Midbrain (tissue), 1 donor: ENCODE measurements at places on chromosomes 11 and 22.

DNA sequence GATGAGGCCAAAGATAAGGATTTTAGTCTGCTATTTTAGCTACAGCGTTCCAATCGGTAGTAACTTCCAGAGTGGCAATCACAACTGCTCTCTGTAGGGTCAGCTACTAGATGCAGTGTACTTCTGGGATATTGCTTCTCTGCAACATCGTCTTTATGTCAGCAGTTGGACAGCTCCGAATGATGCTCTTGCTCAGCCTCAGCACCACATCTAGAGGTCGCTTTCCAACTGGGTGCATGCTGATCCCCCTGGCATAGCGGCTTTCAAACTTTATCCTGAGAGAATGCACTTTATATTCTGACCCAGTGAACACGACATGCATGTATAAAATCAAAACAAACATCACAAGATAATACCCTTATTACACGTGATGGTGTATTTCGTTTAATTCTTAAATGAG is 219.6 kb downstream of the C11orf87 start:
- no peak for DNase-seq

DNA sequence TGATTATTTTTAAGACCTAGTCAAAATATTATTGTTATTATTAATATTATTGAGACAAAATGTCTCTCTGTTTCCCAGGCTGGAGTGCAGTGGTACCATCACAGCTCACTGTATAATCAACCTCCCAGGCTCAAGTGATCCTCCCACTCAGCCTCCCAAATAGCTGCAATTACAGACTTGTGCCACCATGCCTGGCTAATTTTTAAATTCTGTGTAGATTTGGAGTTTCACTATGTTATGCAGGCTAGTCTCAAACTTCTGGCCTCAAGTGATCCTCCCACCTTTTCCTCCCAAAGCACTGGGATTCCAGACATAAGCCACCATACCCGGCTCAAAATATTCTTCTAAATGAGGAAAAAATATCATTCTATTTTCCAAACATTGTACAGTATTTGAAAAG is 37.0 kb downstream of the SLC36A4 start:
- no peak for DNase-seq

- DNase-seq, result no peak
These were observed 621.3 kb downstream of the ETS1 start for GRCh38 chr11:127965939-127966668.

GRCh38 chr11:287821-288477 is 977 bp upstream of the PGGHG start:
- DNase-seq, result no peak

GRCh38 chr22:46071451-46072109 is 78.7 kb upstream of the PPARA start:
- peak; percentile 93 for DNase-seq

GRCh38 chr22:43060183-43060582 is 29.0 kb downstream of the TTLL1 start:
- no peak for DNase-seq

GRCh38 chr11:116689413-116690127 is 83.2 kb downstream of the BUD13 start:
- no peak for DNase-seq

- no peak for DNase-seq
These were observed 41.3 kb upstream of the HMGXB4 start for GRCh38 chr22:35215993-35216392.

DNA sequence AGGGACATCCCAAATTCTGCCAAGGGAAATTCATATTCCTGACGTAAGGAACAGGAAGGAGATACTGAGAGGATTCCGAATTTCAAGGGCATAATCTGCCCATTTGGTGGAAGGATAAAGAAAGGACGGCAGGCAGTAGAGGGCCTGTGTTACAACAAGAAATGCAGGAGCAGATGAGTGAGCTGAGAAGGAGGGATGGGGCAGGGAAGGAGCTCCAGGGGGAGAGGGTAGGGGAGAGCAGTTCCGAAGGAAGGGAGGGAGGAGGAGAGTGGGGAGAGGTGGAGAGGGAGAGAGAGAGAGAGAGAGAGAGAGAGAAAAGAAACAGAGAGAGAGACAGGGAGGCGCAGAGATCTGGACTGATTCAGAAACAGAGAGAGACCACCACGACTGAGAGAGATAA is 843 bp downstream of the OPCML start:
- DNase-seq, result no peak

DNA sequence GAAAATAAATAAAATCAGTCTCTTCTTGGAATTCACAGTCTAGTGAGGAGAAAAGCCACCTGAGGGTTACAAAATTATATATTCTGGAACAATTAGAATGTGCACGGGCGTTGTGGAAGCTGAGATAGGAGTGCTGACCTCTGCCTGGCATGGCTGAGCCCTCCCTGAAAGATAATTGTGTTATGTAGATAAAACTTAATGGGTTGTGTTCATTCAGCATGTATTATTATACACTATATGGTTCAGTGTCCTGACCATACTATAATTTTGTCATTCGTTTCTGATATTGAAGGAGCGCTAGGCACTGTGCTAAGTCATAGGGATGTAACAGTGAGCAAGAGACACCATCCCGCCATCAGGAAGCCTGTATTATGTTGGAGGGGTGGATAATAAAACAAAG is 3.7 kb downstream of the ACAT1 start:
- DNase-seq, result no peak

DNA sequence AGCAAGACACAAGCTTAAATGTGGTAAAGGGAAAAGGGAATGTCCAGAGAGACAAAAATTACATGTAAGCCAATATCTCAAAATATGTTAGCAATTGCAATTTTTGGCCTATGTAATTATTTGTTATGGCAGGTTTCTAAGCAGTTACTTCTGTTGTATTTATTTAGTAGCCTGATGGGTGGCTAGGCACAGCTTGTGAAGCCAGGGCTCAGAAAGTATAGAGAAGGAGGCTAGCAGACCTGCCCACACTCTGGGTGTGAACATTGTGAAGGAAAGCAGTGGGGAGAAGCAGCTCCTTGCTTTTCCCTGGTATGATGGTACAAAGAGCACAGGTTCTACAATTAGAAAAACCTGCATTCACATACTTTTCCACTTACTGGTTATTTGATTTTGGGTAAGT is 196.5 kb upstream of the PGR start:
- DNase-seq, result no peak

GRCh38 chr11:126599217-126599897 is 243.9 kb downstream of the ST3GAL4 start:
- no peak for DNase-seq

DNA sequence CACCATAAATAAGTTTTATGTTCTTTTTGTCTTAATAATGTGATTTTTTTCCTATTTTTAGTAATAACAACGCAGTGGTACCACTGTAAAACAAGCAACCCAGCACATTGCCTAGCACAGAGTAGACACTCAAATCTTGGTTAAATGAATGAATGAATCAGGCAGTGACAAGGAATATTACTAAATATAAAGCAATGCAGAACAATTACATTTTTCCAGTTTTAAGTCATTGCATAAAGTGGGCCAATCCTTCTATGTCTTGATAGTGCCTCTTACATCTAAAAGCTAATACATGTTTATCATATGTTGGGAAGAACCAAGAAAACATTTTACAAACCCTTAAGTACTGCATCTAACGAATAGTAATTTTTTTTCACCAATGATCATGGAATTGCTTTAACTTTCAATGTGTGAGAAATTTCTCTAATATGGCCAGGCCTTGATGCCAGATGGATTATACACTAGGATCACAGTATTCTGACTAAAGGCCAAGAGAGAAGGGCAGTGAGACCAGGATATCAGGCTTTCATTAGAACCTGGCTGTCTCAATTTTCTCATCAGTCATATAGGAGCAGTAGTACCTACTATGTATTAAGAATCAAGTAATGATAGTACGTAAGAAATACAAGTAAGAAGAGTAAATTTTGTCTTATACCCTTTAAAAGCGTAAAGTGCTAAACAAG is 88.5 kb downstream of the TRIM44 start:
- DNase-seq, result no peak

- DNase-seq, result no peak
These were observed 146.7 kb downstream of the ST3GAL4 start for GRCh38 chr11:126502159-126502558.

- no peak for DNase-seq
These were observed 93.9 kb upstream of the MTMR2 start for GRCh38 chr11:96017856-96018255.

GRCh38 chr11:114197799-114198500 is 98.2 kb upstream of the NNMT start:
- no peak for DNase-seq

GRCh38 chr22:46764779-46765485 is 2.5 kb downstream of the TBC1D22A start:
- DNase-seq, result no peak

DNA sequence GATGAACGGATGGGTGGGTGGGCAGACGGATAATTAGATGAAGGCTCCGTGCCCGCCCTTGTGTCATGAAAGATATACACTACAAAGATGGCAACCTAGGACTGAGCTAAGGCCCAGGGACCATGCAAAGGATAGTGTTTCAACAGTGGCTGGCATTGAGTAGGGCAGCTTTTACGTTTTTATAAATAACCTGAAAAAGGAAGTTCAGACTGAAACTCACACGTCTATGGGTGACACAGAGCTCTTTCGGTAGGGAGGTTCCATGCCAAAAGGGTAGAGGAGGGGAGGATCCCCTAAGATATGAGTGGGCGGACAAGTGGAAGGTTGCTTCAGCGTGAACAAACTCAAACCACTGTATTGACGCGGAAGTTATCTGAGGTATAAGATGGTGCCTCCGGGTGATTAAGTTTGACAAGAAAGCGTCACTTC is 90.5 kb downstream of the UBASH3B start:
- no peak for DNase-seq

DNA sequence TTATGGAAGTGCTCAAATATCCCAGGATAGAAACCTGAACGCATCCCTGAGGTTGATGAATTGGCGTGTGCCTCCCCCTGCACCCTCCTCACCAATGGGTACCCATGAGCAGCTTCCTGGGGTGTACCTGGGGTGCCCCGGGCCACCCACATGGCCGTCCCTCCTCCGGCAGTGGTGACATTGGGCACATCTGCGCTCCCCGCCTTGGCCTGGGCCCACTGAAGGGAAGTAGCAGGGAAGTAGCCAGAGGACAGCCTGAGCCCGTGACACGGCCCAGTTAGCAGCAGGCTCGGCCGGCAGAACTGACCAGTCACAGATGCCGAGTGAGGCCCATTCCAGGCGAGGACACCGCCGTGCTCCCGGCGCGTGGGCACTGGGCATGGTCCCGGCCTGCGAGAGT is 16.7 kb downstream of the MRPL23 start:
- no peak for DNase-seq

DNA sequence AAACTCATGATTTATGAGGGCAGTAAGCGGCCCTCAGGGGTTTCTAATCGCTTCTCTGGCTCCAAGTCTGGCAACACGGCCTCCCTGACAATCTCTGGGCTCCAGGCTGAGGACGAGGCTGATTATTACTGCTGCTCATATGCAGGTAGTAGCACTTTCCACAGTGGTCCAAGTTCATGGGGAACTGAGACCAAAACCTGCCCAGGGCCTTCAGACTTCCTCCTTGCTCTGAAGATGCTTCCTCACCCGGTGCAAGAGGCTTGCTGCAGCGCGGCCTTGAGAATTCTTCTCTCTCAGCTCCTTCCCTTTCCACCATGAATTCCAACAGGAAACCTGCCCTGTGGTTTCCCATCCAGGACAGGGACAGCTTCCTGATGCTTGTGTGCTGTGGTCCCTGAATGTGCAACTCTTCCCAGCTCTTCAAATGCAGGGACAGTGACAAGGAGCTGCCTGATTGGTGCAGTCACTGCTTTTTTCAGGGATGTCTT is 53.9 kb downstream of the GGTLC2 start:
- no peak for DNase-seq

- no peak for DNase-seq
These were observed 811 bp upstream of the P2RY2 start for GRCh38 chr11:73217131-73217809.

DNA sequence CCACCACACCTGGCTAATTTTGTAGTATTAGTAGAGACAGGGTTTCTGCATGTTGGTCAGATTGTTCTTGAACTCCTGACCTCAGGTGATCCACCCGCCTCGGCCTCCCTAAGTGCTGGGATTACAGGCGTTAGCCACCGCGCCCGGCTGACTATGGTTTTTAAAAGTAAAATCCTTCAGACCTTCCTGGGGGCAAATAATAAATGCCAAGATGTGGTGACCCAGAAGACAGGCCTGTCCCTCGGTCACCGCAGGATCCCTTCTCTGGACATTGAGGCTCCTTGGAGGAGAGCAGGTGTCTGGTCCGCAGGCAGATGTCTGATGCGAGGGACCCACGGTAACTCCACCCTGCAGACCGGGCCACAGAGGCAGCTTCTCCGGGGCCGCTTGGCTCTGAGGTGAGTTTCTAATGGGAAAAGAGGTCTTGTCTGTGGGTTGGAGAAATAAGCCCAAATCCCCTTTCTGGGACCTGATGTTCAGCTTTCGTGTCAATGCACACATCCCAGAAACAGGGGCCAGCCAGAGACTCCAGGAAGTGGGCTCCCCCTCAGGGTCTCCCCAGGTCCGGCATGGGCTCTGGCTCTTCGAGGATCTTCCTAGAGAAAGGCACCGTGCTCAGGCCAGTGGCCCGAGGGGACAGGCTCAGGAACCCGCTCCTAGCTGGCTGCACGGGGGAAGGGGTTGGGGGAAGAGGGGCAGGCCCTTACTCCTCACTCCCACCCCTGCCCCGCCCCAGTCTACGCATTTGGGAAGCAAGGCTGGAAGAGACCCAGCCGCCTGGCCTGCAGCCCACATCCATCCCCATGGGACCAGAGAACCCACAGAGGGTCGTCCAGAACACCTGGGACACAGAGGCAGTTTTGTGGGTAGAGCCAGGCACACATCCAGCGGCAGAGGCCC is 100.6 kb downstream of the WNT7B start:
- no peak for DNase-seq

- DNase-seq, result no peak
These were observed 74.8 kb upstream of the BLID start for GRCh38 chr11:122190768-122191167.

DNA sequence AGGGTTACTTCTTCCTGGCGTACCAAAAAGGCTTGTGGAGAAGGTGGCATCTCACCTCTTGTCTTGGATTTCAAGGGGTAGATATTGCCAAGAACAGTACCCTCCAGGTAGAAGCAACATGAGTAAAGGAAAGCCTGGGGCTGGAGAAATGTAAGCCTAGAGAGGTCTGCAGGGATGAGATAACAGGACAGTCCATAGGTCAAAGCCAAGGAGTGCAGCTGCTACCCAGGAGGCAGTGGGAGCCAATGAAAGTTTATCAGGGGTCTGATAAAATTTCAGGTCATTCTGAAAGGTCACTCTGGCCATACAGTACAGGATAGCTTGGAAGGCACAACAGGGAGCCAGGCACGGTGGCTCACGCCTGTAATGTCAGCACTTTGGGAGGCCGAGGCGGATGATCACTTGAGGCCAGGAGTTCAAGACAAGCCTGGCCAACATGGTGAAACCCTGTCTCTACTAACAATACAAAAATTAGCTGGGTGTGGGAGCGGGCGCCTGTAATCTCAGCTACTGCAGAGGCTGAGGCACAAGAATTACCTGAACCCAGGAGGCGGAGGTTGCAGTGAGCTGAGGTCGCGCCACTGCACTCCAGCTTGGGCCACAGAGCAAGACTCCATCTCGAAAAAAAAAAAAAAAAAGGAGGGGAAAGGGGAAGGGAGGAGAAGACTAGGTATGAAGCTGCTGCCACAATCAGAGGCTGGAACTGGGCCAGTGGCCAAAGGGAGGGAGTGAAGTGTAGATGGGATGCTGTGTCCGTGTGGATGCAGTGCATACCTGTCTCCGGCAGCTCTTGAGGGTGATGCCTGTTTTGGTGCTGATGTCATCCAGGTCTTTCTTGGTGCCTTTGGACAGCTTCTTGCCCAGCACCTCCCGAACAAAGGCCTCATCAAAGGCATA is 1.2 kb downstream of the FIBP start:
- no peak for DNase-seq
